ENCODE measurements at places on chromosomes 12 and 14. TPM values are rescaled to one million over a fixed set of nuclear protein-coding genes. Genes with fewer than 3 reads are reported as not detected.

Gene OR6C74
- not detected for total RNA-seq

Gene SLCO1B1
- total RNA-seq = 0.18 TPM

Gene PAPLN
- total RNA-seq = 3.0 TPM

Gene TTC7B
- total RNA-seq = 19.0 TPM

Gene KRT3
- not detected for total RNA-seq

Gene CFAP251
- total RNA-seq = 1.2 TPM

Gene ARG2
- total RNA-seq = 22.8 TPM

Gene DIO2
- 3.4 TPM for total RNA-seq

DNA sequence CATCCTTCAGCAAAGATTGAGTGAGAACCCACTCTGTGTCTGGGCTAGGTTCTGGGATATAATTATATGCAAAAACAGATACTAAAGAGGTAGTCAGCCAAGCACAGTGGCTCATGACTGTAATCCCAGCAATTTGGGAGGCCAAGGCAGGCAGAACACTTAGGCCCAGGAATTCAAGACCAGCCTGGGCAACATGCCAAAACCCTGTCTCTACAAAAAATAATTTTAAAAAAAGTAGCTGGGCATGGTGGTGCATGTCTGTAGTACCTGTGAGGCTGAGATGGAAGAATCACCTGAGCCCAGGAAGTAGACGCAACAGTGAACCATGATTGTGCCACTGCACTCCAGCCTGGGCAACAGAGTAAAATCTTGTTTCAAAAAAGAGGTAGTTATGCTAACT is 237.5 kb upstream of the HMGA2 start:
- no peak overlapping the region for H3K4me3 ChIP-seq
- no peak overlapping the region for H3K27ac ChIP-seq
- H3K4me1 ChIP-seq = no peaks in the 10 kb centered on the region
- DNase-seq = no peak

- no peaks in the 10 kb centered on the region for H3K4me1 ChIP-seq
- no peak overlapping the region for H3K4me3 ChIP-seq
- H3K27ac ChIP-seq = no peak overlapping the region
- no peaks in the 10 kb centered on the region for H3K27me3 ChIP-seq
- H3K36me3 ChIP-seq = no peaks in the 10 kb centered on the region
- DNase-seq = no peak
Measured at GRCh38 chr12:15118955-15119354, 102.3 kb downstream of the RERG start.

GRCh38 chr14:29062976-29063375 is 296.4 kb downstream of the FOXG1 start:
- DNase-seq = no peak
- no peak overlapping the region for H3K4me3 ChIP-seq
- no peaks in the 10 kb centered on the region for H3K4me1 ChIP-seq
- H3K36me3 ChIP-seq = no peaks in the 10 kb centered on the region
- no peaks in the 10 kb centered on the region for H3K27me3 ChIP-seq
- H3K27ac ChIP-seq = no peak overlapping the region

- H3K36me3 ChIP-seq = no peaks in the 10 kb centered on the region
- peak; percentile 44 for DNase-seq
- peak overlapping the region; percentile 73 for H3K27ac ChIP-seq
- no peak overlapping the region for H3K4me3 ChIP-seq
Measured at GRCh38 chr12:27595231-27595642, 71.2 kb downstream of the PPFIBP1 start.

DNA sequence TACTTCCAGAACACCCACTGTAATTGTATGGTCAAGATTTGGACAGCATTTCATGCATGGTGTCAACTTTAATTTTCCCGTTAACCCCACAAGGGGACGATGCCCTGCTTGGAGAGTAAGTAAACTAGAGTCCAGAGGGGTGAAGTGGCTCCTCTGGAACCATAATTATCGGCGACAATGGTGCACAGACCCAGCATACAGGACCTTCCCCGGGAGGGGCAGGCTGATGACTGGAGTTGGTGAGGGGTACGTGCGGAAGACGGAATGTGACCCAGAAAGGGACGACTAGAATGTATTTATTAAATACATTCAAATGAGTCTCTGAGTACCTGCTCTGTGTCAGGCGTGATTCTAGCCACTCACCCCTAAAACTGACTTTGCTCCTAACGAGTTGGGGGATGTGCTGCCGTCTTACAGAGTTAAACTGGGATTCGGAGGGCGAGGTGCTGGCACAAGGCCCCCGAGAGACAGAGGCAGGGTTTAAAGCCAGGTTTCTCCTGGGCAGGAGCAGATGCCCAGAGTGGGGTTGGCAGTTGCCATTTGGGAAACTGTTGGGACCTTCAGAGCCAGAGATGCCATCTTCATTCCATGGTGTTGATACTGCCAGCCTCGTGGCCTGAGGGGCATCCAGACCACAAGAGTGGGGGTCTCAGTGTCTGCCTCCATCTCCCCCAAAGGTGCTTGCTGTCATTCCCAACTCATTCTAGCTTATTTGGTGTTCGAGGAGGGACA is 10.9 kb downstream of the RTL1 start:
- H3K27ac ChIP-seq = no peak overlapping the region
- no peaks in the 10 kb centered on the region for H3K4me1 ChIP-seq

DNA sequence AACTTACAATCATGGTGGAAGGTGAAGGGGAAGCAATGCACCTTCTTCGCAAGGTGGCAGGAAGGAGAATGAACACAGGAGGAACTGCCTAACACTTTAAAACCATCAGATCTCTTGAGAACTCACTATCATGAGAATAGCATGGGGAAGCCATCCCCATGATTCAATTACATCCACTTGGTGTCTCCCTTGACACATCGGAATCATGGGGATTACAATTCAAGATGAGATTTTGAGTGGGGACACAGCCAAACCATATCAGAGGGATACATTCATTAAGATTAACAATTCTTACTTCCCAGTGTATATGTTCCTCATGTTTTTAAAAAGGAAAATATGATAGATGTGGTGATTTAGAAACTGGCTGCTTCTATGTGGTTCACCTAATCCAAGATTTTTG is 117.9 kb downstream of the PDE3A start:
- no peak overlapping the region for H3K4me3 ChIP-seq
- H3K27ac ChIP-seq = no peak overlapping the region
- H3K27me3 ChIP-seq = no peaks in the 10 kb centered on the region
- no peaks in the 10 kb centered on the region for H3K36me3 ChIP-seq

DNA sequence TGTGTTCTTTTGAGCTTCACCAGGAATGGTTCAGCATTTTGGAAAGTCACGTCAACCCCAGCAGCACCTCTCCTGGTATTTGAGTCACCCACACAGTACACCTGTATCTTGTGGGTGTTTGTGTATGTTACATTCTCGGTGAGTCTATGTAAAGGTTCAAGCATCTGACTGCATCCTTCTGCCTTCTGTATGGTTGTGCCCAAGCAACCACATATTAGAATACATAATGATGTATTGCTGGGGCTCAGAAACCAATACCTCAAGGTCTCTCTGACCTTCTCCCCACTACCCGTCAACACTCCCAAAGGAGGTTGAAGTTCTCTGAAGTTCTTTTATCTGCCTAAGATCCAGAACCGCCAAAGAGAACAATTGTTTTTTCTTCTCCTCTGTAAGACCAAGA is 9.2 kb upstream of the TMEM229B start:
- H3K27me3 ChIP-seq = no peaks in the 10 kb centered on the region
- H3K36me3 ChIP-seq = no peaks in the 10 kb centered on the region
- no peak overlapping the region for H3K27ac ChIP-seq

GRCh38 chr12:9741726-9742125 is 8.8 kb upstream of the CLECL1 start:
- H3K27me3 ChIP-seq = no peaks in the 10 kb centered on the region
- DNase-seq = no peak
- no peak overlapping the region for H3K27ac ChIP-seq
- H3K36me3 ChIP-seq = no peaks in the 10 kb centered on the region

DNA sequence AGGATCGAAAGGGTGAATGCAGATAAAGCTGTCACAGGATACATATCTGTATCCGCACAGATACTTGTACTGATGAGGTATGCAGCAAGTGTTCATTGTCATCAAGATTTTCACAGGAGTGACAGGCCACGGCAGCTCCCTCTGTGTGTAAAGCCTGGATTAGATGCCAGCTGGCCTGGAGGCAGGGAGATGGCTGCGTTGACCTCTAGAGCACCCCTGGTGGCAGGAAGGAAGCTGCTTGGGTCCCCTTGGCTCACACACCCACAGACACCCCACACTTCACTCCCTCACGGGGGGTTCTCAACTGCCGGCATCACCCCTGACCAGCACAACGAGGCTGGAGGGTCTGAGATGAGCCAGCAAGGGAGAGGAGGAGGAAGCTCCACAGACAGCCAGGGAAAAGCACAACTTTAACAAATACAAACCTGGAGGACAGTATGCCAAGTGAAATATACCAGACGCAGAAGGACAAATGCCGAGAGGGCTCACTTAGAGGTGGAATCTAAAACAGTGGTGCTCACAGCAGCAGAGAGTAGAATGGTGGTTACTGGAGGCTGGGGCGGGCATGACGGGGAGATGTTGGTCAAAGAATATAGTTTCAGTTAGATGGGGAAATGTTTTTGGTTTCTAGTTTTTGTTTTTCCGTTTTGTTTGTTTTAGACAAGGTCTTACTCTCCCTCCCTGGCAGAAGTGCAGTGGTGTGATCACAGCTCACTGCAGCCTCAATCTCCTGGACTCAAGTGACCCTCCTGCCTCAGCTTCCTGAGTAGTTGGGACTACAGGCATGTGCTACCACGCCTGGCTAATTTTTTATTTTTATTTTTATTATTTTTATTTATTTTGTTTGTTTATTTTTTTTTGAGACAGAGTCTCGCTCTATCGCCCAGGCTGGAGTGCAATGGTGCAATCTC is 45.7 kb downstream of the TEAD4 start:
- H3K27me3 ChIP-seq = no peaks in the 10 kb centered on the region
- no peak overlapping the region for H3K4me3 ChIP-seq
- peak; percentile 32 for DNase-seq
- H3K4me1 ChIP-seq = no peaks in the 10 kb centered on the region
- peak overlapping the region; percentile 51 for H3K27ac ChIP-seq

DNA sequence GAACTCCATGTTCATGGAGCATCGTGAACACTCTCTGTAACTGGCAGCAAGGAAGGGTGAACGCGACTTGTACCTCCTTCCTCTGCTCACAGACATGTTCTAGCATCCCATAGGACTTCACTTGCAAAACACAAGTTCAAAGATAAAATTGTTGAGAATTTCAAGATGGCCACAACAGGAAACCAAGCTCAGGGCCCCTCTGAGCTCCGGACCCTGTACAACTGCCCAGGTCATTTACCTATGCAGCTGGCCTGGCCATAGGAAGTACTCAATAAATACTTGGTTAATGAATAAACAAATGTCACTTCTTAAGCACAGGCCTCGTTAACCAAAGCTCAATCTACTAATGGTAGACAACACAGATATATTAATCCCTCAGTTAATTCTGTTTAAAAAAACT is 11.7 kb upstream of the PPP4R4 start:
- H3K27me3 ChIP-seq = no peaks in the 10 kb centered on the region
- no peaks in the 10 kb centered on the region for H3K36me3 ChIP-seq
- no peaks in the 10 kb centered on the region for H3K4me1 ChIP-seq
- H3K27ac ChIP-seq = no peak overlapping the region

DNA sequence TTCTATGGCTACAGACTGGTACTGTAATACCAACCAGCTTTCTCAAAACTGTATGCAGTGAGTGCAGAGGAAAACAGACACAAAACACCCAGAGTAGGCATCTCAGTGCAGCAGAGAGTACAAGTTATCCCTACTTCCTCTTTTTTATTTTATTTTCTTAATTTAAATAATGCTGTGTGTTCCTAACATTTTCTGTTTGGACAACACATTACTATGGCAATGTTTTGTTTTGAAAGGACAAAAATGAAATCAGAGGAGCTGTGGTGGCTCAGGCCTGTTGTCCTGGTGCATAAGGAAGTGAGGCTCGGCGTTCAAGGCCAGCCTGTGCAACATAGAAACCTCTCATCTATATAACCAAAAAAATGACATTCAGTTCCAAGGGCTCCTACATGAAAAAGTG is 33.7 kb upstream of the SELPLG start:
- DNase-seq = no peak
- no peaks in the 10 kb centered on the region for H3K36me3 ChIP-seq
- H3K27ac ChIP-seq = no peak overlapping the region
- no peaks in the 10 kb centered on the region for H3K27me3 ChIP-seq
- no peak overlapping the region for H3K4me3 ChIP-seq

DNA sequence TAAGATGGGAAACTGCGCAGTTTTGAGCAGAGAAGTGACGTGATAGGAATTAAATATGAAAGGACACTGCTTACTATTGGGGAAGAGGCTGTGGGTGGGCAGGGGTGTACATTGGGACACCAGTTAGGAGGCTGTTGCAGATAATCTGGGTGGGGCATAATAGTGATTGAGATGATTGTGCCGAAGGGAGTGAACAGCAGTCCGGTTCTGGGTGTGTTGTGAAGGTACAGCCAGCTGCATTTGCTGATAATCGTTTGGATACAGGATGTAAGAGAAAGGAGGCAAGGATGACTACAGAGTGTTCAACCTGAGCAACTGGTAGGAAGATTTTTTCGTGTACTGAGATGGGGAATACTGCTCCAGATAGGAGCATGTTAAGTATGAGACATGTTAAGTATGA is 205.2 kb upstream of the NEDD1 start:
- H3K27me3 ChIP-seq = no peaks in the 10 kb centered on the region
- no peak for DNase-seq
- H3K27ac ChIP-seq = no peak overlapping the region
- no peaks in the 10 kb centered on the region for H3K36me3 ChIP-seq
- H3K4me1 ChIP-seq = no peaks in the 10 kb centered on the region

DNA sequence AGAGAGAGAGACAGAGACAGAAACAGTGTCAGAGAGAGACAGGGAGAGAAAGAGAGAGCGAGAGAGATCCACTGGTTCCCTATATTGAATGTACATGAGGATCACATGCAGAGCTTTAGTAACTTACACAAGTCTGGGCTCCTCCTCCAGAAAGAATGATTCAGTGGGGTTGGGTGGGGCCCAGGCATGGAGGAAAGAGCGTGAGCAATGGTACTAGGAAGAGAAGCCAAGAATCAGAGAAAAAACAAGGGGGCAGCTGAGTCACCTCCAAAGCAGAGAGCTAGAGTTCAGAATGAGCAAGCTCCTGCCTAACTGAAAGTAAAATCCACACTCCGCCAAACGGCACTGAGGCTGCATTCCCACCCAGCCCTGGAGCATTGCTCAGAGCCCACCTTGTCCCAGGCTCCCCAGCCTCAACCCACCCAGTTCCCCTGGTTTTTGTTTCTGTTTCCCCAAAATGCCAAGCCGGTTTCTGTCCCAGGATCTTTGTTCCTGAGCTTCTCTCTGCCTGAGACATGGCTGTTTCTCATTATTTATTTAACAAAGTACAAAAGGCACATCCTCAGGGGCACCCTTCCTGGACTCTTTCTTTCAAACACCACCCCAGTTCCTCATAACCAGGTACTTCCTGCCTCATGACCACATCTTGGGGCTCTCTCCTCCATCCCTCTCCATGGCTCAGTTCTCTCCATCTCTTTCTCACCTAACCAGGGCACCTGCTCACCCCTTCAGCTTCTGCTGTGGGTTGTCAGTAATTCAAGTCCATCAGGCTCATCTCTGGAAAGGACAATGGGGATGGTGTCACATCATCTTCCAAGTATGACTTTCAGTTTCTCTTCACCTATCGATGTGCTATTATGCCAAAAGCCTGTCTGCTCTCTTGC is 670.3 kb upstream of the TBX3 start:
- no peaks in the 10 kb centered on the region for H3K36me3 ChIP-seq
- H3K27me3 ChIP-seq = no peaks in the 10 kb centered on the region
- H3K4me1 ChIP-seq = no peaks in the 10 kb centered on the region
